ENCODE measurements at places on chromosomes 13 and 19.
A peak's percentile ranks its signal among the peaks of the same experiment; 100 is the strongest.

DNA sequence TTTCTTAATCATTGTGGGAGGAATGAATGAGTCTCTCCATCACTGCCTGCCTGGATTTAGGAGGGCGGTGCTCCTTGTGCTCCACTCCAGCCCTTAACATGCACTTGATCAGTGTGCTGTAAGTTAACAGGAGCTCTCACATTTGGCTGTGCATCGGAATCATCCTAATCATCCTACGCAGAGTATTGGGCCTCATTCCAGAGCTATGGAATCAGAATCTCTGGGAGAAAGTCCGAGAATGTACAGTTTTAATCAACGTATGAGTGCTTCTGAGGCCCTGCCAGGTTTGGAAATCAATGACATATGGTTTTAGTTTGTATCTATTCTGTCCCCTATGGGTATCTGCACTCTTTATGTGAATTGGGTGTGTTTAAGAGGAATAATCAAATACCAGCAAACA, 34.9 kb upstream of the DCLK1 start:
- DNase-seq: no peak

DNA sequence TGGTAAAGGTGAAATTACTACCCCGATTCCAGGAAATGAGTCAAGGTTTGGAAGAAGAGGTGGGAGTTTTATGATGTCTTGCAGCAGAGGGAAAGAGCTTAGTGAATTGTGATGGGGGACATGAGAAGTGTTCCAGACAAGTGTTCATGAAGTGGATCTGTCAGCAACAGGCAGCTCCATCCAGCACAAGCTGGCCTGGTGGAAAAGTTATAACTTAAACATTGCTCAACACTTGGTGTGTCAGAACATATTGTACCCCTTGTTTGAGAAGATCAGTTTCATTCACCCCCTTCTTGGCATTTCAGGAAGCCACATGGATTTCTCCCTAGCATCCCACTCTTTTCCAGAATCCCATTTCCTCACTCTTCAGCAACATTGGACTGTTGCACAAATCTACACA, 222.0 kb downstream of the B3GLCT start:
- DNase-seq: no peak

DNA sequence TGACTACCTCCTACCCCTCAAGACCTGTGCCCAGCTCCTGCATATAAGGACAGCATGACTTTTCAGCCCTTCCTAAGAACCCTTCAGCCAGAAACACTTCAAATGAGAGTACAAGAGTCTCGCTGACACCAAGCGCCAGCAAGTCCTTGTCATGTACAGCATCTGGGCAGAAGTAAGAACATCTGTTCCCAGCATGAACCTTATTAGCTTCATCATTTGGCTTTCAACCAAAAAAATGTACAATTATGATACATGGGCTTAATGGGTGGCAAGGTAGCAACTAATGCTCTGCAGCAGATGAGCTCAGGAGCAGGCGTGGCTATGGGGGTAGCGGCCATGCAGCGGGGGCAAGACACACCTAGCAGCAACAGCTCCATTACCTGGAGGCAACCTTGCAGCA, 487.6 kb downstream of the COG6 start:
- DNase-seq: no peak

DNA sequence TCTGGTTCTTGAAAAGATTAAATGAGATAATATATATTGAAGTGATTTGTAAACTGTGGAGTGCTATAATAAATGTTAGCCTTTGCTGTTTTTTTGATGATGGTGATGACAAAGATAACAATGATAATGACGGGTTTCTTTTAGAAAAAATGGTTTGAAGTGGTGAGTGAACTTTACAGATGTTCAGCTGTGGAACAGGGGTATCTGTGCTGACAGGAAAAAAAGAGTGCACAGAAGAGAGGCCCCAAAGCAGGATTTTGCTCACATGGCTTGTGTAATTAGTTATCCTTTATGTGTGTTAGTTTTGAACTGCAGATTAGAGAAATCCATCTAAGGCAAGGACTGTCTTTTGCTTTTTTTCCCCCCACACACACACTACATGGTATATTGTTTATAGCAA, 119.2 kb downstream of the CYSLTR2 start:
- no peak for DNase-seq

- DNase-seq: no peak
These were observed 11.7 kb downstream of the KCTD12 start for GRCh38 chr13:76874479-76874878.

DNA sequence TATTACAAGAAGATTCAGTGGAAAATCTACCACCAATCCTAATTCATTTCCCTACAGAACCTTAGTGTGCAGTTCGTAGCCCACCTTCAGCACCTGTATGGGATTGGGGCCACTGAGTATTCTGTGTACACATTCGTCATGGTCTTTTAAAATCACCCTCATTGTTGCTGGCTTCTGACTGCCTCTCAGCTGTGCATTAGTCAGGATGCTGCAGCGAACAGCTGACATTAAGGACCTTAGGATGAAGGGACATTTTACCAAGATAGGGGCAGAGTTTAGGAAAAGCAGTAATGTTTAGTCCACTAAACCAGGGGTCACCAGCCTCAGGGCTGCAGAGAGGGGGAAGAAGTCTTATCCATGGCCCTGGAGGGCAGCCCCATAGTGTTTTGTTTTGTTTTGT, 176.5 kb downstream of the COL4A1 start:
- no peak for DNase-seq

DNA sequence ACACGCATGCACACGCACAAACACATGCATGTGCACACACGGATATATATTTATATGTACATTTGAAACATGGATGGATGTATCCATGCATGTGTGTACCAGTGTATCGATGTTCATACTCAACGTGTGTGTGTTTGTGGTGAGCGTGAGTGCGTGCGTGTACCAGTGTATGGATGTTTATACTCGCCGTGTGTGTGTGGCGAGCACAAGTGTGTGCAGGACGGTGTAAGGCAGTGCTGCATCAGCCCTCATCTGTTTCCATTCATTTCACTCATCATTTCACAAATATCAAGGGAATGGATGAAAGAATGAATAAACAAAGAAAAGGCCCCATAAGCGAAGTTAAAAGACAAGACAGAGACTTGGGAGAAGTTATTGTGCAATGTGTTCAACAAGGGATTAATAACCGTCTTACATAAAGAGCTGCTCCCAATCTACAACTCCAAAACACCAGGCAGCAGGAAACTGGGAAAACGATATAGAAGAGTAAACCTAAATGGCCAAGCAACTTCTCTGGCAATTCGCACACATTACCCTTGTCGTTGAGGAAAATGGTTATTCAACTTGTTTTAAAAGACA, 21.7 kb upstream of the MIER2 start:
- no peak for DNase-seq

DNA sequence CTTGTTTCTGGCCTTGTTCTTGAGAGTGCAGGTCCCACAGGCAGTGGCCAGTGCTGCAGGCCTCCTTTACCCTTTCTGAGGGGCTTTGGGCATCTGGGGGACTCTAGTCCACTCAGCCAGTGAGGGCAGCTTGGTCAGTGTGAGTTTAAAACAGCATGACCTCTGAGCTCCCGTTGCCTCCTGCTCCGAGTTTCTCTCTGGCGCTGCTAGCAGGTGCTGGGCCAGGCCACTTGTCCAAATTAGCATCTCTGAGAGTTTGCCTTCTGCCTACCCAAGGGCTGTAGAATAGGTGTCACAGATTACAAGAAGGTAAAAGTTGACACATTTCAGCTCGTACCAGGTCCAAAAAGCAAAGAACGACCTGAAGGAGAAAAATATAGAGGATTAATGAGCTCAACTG, 105.9 kb downstream of the SIPA1L3 start:
- DNase-seq: no peak

- no peak for DNase-seq
These were observed 14.0 kb upstream of the RAB20 start for GRCh38 chr13:110575322-110576069.

- no peak for DNase-seq
These were observed 202.8 kb upstream of the TSC22D1 start for GRCh38 chr13:44778761-44779484.

GRCh38 chr13:20873348-20873747, 29.2 kb downstream of the XPO4 start:
- DNase-seq: no peak

GRCh38 chr19:55386493-55386971, 800 bp downstream of the RPL28 start:
- no peak for DNase-seq

- DNase-seq: no peak
These were observed 235.3 kb downstream of the KLF12 start for GRCh38 chr13:73898899-73899298.

DNA sequence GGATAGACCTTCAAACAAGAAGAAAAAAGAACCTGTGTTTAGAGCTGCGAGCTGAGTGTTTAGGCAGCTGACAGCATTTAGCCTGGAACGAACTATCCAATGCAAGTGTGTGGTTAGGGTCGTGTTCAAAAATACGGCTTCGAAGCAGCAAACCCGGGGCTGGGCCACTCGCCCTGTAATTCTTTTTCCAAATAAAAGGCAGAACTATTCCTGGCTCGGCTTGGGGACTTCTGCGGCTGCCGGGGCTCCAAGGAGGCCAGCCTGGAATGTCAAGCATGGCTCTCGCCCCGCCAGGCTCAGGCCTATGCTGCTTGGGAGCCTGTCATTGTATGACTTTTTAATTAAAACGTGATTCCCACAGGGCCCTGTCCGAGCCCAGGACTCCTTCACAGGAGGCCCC, 51.7 kb upstream of the KLF2 start:
- DNase-seq: no peak

- no peak for DNase-seq
These were observed 1258.6 kb downstream of the PCDH9 start for GRCh38 chr13:65971541-65971940.

GRCh38 chr19:3821857-3822364, 35.7 kb upstream of the MATK start:
- peak; percentile 79 for DNase-seq

- no peak for DNase-seq
These were observed 1872.3 kb upstream of the PCDH20 start for GRCh38 chr13:63287926-63288325.

- no peak for DNase-seq
These were observed 2.5 kb downstream of the RAX2 start for GRCh38 chr19:3769494-3769893.

GRCh38 chr13:75333103-75333502, 148.9 kb downstream of the TBC1D4 start:
- no peak for DNase-seq

- no peak for DNase-seq
These were observed 11.8 kb downstream of the ZC3H13 start for GRCh38 chr13:46040763-46041162.

- no peak for DNase-seq
These were observed 168.0 kb downstream of the PCDH9 start for GRCh38 chr13:67062160-67062559.

Measured in activated T-helper 1 cell treated with Interleukin-2 at 50 U/mL for 16 hours (primary cell).